Suprapubic skin (tissue), 4 donors: ENCODE measurements at places on chromosomes 4 and X. TPM values are rescaled to one million over a fixed set of nuclear protein-coding genes. Genes with fewer than 3 reads are reported as not detected.
A peak's percentile ranks its signal among the peaks of the same experiment; 100 is the strongest.

GRCh38 chr4:173008436-173008835 lies 160.2 kb upstream of the GALNT7 start:
- no peaks in the 10 kb centered on the region for H3K4me1 ChIP-seq
- no peak for DNase-seq
- H3K4me3 ChIP-seq, result no peak overlapping the region
- H3K27me3 ChIP-seq, result no peaks in the 10 kb centered on the region
- H3K27ac ChIP-seq, result no peak overlapping the region

- H3K36me3 ChIP-seq, result no peaks in the 10 kb centered on the region
- H3K4me1 ChIP-seq, result no peaks in the 10 kb centered on the region
- no peak for DNase-seq
- H3K4me3 ChIP-seq, result no peak overlapping the region
Observed at GRCh38 chrX:110391086-110391485, 32.4 kb downstream of the RTL9 start.

GRCh38 chr4:47213106-47213505 lies 181.7 kb downstream of the GABRB1 start:
- H3K36me3 ChIP-seq, result no peaks in the 10 kb centered on the region
- H3K4me3 ChIP-seq, result no peak overlapping the region
- DNase-seq, result no peak
- no peaks in the 10 kb centered on the region for H3K4me1 ChIP-seq

GRCh38 chr4:139915037-139915436 lies 238.9 kb downstream of the MAML3 start:
- no peaks in the 10 kb centered on the region for H3K36me3 ChIP-seq
- H3K27me3 ChIP-seq, result no peaks in the 10 kb centered on the region
- DNase-seq, result no peak
- peaks cover 30% of the 10 kb centered on the region for H3K4me1 ChIP-seq
- H3K27ac ChIP-seq, result no peak overlapping the region

DNA sequence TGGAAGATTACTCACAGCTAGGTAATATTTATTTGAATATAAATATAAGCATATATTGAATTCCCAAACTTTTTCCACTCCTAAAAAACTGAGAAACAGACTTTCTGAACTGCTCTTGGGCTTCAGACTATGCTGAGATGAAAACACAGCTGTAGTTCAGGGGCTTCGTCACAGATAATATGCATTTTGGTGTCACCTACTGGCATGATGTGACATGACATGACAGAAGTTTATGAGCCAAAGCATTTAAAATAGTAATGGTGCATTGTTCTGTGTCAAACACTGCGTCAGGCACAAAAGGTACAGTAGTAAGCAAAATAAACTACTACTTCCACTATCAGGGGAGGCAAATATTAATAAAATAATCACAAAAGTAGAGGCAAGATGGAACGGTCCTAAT lies 171.3 kb downstream of the BTC start:
- H3K4me3 ChIP-seq, result no peak overlapping the region
- H3K27me3 ChIP-seq, result no peaks in the 10 kb centered on the region
- H3K27ac ChIP-seq, result no peak overlapping the region
- H3K36me3 ChIP-seq, result no peaks in the 10 kb centered on the region
- DNase-seq, result no peak

GRCh38 chrX:2261831-2262667 lies 238.7 kb downstream of the DHRSX start:
- H3K36me3 ChIP-seq, result peaks cover 22% of the 10 kb centered on the region
- H3K27ac ChIP-seq, result no peak overlapping the region
- DNase-seq, result peak; percentile 61
- peaks cover 5% of the 10 kb centered on the region for H3K4me1 ChIP-seq
- H3K4me3 ChIP-seq, result no peak overlapping the region
- no peaks in the 10 kb centered on the region for H3K27me3 ChIP-seq

GRCh38 chr4:97548186-97548585 lies 595.1 kb downstream of the STPG2 start:
- H3K27ac ChIP-seq, result no peak overlapping the region
- no peaks in the 10 kb centered on the region for H3K36me3 ChIP-seq
- no peaks in the 10 kb centered on the region for H3K27me3 ChIP-seq
- H3K4me3 ChIP-seq, result no peak overlapping the region
- H3K4me1 ChIP-seq, result no peaks in the 10 kb centered on the region

- H3K4me3 ChIP-seq, result no peak overlapping the region
- no peaks in the 10 kb centered on the region for H3K36me3 ChIP-seq
- no peaks in the 10 kb centered on the region for H3K4me1 ChIP-seq
- no peak for DNase-seq
- no peak overlapping the region for H3K27ac ChIP-seq
- H3K27me3 ChIP-seq, result no peaks in the 10 kb centered on the region
Observed at GRCh38 chr4:121706595-121707021, 9.8 kb upstream of the ANXA5 start.

GRCh38 chr4:99861120-99861905 lies 32.9 kb downstream of the LAMTOR3 start:
- no peak for DNase-seq
- no peaks in the 10 kb centered on the region for H3K4me1 ChIP-seq
- no peak overlapping the region for H3K4me3 ChIP-seq
- H3K27me3 ChIP-seq, result no peaks in the 10 kb centered on the region

GRCh38 chr4:123744664-123745290 lies 348.2 kb downstream of the SPRY1 start:
- DNase-seq, result peak; percentile 54
- H3K4me3 ChIP-seq, result no peak overlapping the region
- no peaks in the 10 kb centered on the region for H3K36me3 ChIP-seq

GRCh38 chr4:41098093-41099048 lies 116.0 kb downstream of the APBB2 start:
- H3K4me1 ChIP-seq, result peaks cover 2% of the 10 kb centered on the region
- no peaks in the 10 kb centered on the region for H3K27me3 ChIP-seq
- no peak overlapping the region for H3K4me3 ChIP-seq

DNA sequence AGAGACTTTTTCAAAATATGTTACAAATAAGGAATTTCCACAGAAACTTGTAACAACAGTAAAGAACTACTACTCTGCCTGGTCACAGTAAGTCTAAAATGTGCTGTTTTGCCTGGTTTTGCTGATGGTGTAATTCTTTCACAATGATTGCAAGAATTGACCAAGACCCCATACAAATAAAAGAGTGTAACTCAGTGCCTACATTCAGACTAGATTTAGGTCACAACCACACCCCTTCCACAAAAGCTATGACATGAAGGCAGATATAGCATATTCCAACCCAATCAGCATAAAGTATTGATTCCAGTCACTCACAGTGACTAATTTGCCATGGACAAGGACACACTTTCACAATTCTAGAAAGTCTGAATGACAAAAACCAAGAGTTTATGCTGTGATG lies 53.7 kb upstream of the TMPRSS11F start:
- no peak overlapping the region for H3K27ac ChIP-seq
- H3K4me3 ChIP-seq, result no peak overlapping the region
- no peaks in the 10 kb centered on the region for H3K27me3 ChIP-seq
- no peak for DNase-seq
- no peaks in the 10 kb centered on the region for H3K36me3 ChIP-seq
- H3K4me1 ChIP-seq, result no peaks in the 10 kb centered on the region

DNA sequence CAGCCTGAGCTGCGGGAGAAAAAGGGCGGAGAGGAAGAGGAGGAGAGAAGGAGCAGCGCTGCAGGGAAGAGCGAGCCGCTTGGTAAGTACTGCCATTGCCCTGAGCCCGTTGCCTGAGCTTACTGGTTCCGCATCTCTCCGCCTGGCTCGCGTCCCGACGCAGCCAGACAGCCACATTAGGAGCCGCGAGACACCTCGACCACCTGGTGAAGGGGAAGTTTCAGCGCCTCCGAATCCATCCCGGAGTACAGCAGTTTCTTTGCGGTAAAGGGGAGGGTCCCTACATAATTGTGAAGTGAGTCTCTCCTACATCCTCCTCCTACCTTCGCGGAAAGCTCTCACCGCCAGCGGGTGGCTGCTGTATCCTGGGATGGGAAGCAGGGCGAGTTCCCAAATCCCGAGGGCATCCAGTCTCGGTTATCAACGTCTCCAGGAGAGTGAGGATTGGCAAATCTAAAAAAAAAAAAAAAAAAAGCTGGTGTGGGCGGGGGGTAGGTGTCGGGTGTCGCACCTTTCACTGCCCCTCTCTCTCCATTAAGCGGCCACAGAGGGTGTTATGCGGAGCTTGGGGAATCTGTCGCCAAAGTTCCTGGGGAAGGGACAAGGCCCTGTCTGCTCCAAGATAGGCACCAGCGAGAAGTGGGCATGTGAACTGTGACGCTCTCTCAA lies 7.9 kb downstream of the TBX22 start:
- no peaks in the 10 kb centered on the region for H3K36me3 ChIP-seq
- peak overlapping the region; percentile 6 for H3K4me3 ChIP-seq
- H3K27ac ChIP-seq, result no peak overlapping the region

KCNIP4 gene
- not detected for total RNA-seq

STIM2 gene
- 26.9 TPM for total RNA-seq

NDST3 gene
- not detected for total RNA-seq
